Activated T-helper 17 cell treated with anti-CD3 and anti-CD28 coated beads, Interleukin-2, amount 50 U/mL, for 72 hours (primary cell): ENCODE measurements at places on chromosomes 4 and X.

DNA sequence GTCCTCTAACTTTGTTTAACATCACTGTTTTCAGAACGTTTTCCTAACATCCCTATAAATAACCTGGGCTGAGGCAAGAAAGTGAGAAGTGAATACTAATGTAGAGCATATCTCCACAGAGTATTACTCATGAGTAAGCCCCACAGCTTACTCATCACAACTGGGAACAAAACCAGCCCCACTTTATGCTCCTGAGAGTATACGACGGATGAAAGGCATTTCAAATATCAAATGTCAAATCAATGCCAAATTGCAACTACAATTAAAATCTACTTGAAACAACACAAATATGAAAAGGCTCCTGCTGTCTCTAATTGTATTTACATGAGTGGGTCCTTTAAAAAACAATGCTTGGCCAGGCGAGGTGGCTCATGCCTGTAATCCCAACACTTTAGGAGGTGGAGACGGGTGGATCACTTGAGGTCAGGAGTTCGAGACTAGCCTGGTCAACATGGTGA, 41.2 kb downstream of the SH3RF1 start:
- ATAC-seq: peak; percentile 43
- no peaks in the 10 kb centered on the region for H3K36me3 ChIP-seq
- H3K27me3 ChIP-seq: peaks cover 8% of the 10 kb centered on the region

GRCh38 chrX:51804741-51805140, 61.5 kb downstream of the GSPT2 start:
- no peak overlapping the region for H3K4me3 ChIP-seq
- H3K4me1 ChIP-seq: no peaks in the 10 kb centered on the region
- ATAC-seq: no peak
- H3K36me3 ChIP-seq: peaks cover 22% of the 10 kb centered on the region
- no peak overlapping the region for H3K27ac ChIP-seq

DNA sequence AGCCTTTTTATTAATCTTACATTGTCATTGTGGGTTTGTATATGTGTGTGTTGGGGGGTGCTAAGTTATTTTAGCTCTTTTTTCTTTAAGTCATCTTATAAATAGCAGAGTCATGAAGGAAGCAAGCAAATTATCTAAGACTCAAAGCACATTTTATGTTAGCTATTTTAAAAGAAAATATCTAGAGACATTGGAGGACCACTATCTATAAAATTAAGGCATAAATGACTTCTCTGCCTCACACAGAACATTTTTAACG, 3.7 kb upstream of the PPBP start:
- H3K27ac ChIP-seq: no peak overlapping the region
- H3K4me1 ChIP-seq: no peaks in the 10 kb centered on the region

DNA sequence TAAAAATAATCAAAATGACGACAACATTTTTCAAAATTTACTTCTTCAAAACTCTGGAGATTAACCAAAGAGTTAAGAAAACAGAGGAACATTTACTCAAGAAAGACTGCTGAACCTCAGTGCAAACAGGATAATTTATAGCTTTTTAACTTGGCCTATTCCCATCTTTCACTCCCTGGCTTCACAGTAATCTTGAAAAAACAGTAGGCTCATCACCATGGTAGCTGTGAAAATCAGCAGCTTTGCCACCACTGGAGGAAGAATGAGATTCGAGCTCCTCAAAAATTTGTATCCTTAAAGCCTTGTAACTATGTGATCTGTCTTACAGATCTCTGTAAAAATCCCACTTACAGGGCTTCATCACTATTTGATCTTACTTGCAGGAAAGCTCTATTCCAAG, 447.7 kb upstream of the CTSO start:
- H3K4me3 ChIP-seq: no peak overlapping the region
- no peak for ATAC-seq
- no peaks in the 10 kb centered on the region for H3K27me3 ChIP-seq
- no peaks in the 10 kb centered on the region for H3K36me3 ChIP-seq

DNA sequence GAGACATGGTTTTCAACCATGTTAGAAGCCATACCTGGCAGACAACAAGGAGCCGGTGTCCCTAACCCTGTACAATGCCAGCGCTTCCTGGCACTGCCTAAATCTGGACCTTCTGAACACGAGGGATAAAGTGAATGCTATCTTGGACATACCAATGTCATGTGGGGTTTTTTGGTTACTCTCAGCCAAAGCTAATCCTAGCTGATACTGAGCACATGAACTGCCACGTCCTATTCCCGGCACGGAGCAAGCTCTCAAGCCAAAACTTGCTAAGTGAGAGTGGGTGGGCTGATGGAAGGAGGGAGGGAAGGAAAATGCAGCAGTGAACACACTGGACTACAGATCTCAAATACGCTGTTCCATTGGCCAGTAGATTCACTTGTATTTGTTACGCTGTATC, 226.1 kb downstream of the BCOR start:
- ATAC-seq: no peak
- peak overlapping the region; percentile 73 for H3K27ac ChIP-seq
- peak overlapping the region; percentile 78 for H3K4me3 ChIP-seq
- H3K36me3 ChIP-seq: peaks cover 6% of the 10 kb centered on the region
- peaks cover 20% of the 10 kb centered on the region for H3K4me1 ChIP-seq
- no peaks in the 10 kb centered on the region for H3K27me3 ChIP-seq

GRCh38 chr4:63578383-63578782, 830.9 kb downstream of the TECRL start:
- H3K4me1 ChIP-seq: no peaks in the 10 kb centered on the region
- no peak for ATAC-seq
- no peaks in the 10 kb centered on the region for H3K36me3 ChIP-seq
- no peak overlapping the region for H3K27ac ChIP-seq
- no peak overlapping the region for H3K4me3 ChIP-seq
- no peaks in the 10 kb centered on the region for H3K27me3 ChIP-seq

DNA sequence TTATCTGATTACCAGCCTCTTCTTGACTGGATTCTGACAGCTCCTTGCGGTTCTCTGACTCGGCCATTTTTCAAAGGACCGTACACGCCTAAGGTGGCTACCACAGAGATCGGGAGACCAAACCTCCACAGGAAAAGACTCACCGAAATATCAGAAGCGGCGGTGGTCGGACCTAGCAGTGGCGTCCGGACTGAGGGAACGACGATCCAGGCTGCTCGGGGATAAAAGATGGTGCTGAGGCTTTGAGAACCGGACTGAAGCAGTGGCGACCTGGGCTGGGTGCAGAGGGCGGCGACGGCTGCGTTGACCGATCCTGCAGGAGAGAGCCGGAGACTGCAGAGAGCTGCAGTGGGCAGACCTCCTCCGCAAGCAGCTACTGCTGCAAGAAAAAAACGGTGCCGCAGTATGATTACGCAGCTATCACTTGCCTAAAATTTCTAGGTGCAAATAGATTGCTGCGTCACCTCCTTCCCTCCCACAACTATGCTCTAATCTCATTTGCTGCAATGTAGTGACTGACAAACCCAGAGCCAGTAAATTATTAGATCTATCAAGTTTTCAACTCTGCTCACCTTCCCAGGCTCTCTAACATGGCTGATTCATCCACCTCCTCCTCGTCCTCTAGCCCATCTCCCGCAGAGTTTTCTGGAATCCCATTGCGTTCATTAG, at the start of gene NAP1L2:
Gene NAP1L2 (minus strand): TSS at position 426 of the 669 bp plus-strand sequence. CDS start 359 bp downstream, at position 67.
- H3K27me3 ChIP-seq: no peaks in the 10 kb centered on the region
- peak; percentile 90 for ATAC-seq
- peak within 1 kb of the TSS; percentile 86 for H3K4me3 ChIP-seq
- no peaks in the 10 kb centered on the region for H3K4me1 ChIP-seq
- H3K36me3 ChIP-seq: peaks cover 5% of the 10 kb centered on the region
- peak within 1 kb of the TSS; percentile 78 for H3K27ac ChIP-seq

DNA sequence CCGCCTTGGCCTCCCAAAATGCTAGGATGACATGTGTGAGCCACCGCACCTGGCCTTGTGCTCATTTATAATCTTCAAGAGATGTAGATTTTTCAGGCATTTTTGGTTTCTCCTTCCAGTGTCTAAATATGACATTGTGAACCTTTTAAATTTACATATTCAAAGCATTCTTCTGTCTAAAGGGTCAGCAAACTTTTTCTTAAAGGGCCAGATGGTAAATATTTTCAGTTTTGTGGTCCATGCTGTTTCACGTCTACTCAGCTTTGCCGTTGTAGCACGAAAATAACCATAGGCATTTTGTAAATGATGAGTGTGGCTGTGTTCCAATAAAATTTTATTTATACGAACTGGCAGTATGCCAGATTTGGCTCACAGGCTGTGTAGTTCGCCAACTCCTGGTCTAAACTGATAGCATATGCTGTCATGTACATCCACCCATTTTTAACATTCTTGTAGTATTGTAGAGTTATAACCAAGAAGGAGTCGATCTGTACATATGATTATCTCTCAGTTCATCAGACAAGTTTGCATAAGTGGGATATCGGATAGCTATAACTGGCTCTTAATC, 12.7 kb upstream of the GCNA start:
- peak overlapping the region; percentile 22 for H3K27ac ChIP-seq
- no peaks in the 10 kb centered on the region for H3K4me1 ChIP-seq
- H3K27me3 ChIP-seq: no peaks in the 10 kb centered on the region
- H3K36me3 ChIP-seq: peaks cover 99% of the 10 kb centered on the region
- H3K4me3 ChIP-seq: no peak overlapping the region

GRCh38 chr4:1644891-1645657, 39.0 kb downstream of the FAM53A start:
- no peaks in the 10 kb centered on the region for H3K36me3 ChIP-seq
- H3K27me3 ChIP-seq: no peaks in the 10 kb centered on the region
- no peak for ATAC-seq
- no peak overlapping the region for H3K27ac ChIP-seq

DNA sequence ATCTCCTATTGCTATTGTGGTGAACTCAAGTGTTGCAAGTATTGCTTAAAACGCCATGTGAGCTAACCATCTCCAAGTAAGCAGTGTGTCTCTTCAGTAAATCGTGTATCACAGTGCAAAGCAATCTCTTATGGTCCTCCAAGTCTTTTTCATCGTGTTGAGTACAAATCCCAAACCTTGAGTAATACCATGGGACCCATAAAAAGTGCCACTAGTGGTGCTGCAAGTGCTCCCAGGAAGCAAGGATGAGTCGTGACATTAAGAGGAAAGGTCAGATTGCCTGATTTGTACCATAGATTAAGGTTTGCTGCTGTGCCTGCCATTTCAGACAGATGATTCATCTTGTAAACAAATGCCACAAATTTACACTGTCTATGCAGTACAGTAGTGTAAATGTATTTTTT, 66.9 kb upstream of the BMPR1B start:
- H3K36me3 ChIP-seq: no peaks in the 10 kb centered on the region
- no peak overlapping the region for H3K4me3 ChIP-seq
- ATAC-seq: no peak

- H3K27ac ChIP-seq: no peak overlapping the region
- no peaks in the 10 kb centered on the region for H3K36me3 ChIP-seq
- ATAC-seq: no peak
- H3K4me1 ChIP-seq: no peaks in the 10 kb centered on the region
- no peaks in the 10 kb centered on the region for H3K27me3 ChIP-seq
These were observed 428.2 kb downstream of the ADAM29 start for GRCh38 chr4:175346376-175346775.

GRCh38 chr4:16717266-16717970, 181.0 kb downstream of the LDB2 start:
- ATAC-seq: no peak
- H3K4me3 ChIP-seq: no peak overlapping the region
- H3K27me3 ChIP-seq: no peaks in the 10 kb centered on the region
- no peak overlapping the region for H3K27ac ChIP-seq
- no peaks in the 10 kb centered on the region for H3K36me3 ChIP-seq
- H3K4me1 ChIP-seq: no peaks in the 10 kb centered on the region

DNA sequence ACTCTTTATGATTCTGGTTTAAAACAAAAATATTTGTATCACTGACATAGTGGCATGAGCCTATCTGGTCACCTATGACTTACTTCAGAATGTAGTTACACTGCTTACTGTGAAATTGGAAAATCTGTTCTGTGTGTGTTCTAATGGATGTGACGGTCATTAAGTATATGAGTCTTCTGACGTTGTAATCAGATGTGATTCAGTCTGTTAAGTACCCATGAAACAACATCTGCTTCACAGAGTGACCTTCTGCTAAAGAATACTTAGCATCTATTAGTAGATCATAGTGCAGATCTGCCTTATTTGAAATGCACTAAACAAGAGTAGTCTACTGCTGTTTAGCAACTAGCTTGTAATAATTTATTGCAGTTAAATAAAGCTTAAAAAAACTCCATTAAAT, 317.1 kb downstream of the DCTD start:
- no peak overlapping the region for H3K27ac ChIP-seq
- H3K4me3 ChIP-seq: no peak overlapping the region
- H3K36me3 ChIP-seq: no peaks in the 10 kb centered on the region
- no peaks in the 10 kb centered on the region for H3K4me1 ChIP-seq

- H3K27ac ChIP-seq: no peak overlapping the region
- H3K36me3 ChIP-seq: no peaks in the 10 kb centered on the region
- H3K27me3 ChIP-seq: no peaks in the 10 kb centered on the region
These were observed 1467.4 kb downstream of the C4orf33 start for GRCh38 chr4:130563185-130563888.

DNA sequence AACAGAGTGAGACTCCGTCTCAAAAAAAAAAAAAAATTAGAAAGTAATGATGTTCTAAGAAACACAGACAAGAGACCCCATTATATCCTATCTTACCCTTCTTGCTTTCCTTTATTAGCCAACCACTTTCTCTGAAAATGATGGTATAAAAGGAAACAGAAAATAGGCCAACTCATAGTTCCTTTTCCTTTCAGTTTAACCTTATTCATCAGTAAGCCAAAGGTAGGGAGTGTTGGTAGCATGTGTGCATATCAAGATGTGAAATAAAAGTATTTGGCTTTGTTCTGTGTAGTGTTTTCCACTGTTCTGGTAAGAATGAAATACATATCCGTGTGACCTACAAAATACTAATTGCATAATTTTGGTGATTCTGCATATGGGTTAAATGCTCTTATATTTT, 266.6 kb downstream of the ZNF674 start:
- H3K4me3 ChIP-seq: peak overlapping the region; percentile 74
- H3K36me3 ChIP-seq: no peaks in the 10 kb centered on the region
- no peaks in the 10 kb centered on the region for H3K27me3 ChIP-seq
- peak overlapping the region; percentile 70 for H3K27ac ChIP-seq
- H3K4me1 ChIP-seq: peaks cover 6% of the 10 kb centered on the region

DNA sequence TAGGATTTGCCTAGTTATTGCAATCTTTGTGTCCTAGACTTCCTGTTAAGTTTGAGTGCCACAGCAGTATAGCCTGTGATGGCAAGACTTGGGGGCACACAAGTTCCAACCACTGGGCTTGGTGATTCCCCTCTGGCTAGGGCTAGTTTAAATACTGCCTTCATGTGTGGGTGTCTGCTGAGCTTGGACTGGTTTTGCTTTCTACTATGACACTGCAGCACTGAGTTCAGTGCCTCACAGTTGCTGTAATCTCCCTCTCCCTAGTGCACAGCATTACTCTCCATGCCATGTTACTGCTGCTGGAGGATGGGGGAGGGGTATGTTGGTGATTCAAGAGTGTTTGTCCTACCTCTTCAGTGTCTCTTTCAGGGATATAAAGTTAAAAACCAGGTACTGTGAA, 379.6 kb downstream of the IL15 start:
- ATAC-seq: peak; percentile 52
- H3K36me3 ChIP-seq: no peaks in the 10 kb centered on the region
- H3K27ac ChIP-seq: no peak overlapping the region
- no peak overlapping the region for H3K4me3 ChIP-seq

DNA sequence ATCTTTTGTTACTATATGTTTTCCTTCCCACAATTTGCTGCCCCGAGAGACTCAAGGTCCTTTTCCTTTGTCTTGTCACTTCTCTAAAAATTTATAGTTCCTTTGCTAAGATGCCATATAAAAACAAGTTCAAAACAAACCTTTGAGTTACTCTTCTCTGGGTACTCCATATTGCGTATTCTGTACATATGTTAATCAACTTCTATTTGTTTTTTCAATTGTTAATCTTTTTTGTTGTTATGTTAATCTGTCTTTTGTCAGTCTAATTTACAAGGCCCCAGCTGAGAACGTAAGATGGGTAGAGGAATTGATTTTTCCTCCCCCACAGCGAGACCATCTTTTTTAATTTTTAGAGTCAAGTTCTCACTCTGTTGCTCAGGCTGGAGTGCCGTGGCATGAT, 7.2 kb upstream of the PPEF2 start:
- no peaks in the 10 kb centered on the region for H3K27me3 ChIP-seq
- ATAC-seq: no peak
- H3K4me3 ChIP-seq: no peak overlapping the region
- H3K27ac ChIP-seq: no peak overlapping the region
- H3K4me1 ChIP-seq: no peaks in the 10 kb centered on the region
